ENCODE measurements at places on chromosomes 6 and 20.

- DNase-seq: no peak
Observed at GRCh38 chr20:61802721-61803311, 262.9 kb downstream of the TAF4 start.

GRCh38 chr20:57781901-57782300 lies 72.1 kb upstream of the PMEPA1 start:
- DNase-seq: no peak

DNA sequence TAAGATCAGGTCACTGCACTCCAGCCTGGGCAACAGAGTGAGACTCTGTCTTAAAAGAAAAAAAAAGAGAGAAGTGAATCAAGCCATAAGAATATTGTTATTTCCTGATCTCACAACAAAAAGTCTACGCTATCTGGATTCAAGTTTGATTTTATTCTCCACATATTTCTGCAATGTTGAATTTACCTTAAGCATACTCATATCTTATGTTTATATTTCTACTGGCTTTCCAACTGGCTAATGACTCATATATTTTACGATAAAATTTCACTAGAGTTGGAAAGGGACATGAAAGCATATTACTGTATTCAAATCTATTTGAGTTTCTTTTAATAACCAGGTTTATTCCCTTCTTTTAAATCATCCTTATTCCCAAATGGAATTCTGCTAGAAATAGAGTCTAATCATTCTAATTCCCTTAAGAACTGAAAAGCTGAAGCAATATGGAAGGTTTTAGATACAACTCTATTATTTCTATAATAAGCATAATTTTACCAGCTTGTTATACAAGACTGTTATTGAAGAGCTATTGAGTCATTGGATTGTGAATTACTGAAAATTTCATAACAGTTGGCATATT lies 276.9 kb upstream of the HS3ST5 start:
- no peak for DNase-seq

DNA sequence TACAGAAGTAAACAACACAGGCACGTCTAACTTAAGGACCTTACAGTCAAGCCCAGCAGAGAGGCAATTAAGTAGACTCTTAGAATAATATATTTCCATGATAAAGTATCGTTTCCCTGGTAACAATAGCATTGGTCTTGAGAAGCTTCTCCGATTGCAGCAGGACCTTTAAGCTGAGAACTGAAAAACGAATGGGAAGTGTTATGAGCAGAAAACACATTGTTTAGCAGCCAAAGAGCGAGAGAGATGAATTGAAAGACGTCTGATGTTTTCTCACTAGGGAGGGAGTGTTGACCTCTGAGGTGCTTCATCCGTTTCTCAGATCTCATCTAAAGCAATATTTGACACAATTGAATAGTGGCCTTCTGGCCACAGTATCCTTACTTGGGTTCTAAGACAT lies 855 bp downstream of the BYSL start:
- no peak for DNase-seq

DNA sequence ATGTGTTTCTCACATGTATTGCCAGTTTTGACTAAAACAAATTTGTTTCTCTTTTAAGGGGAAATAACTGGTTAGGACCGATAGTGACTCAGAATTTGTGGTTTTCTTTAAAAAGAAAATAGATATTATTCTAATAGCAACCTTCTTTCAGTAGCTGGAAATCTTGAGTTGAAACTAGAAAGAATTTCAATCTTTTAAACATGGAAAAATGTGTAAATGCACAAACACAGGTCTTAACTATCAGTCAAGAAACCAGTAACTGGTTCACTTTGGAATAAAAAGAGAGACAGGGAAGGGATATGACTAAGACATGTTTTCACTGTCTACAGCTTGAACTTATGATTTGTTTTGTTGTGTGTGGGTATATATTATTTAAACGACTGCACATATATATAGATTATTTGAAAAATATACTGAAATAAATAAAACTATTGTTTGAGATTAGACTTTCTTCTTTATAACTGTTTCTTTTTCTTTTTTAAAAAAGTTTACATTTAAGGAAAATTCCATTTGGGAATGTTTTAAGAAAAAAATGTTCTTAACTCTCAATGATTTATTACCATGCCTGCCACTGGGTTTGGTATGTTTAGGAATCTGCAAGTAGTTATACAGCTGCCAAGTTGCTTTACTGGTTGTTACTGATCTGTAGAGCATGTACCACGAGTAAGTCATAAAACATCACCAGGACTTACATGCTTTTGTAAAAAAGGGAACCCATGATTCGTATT lies 753.3 kb upstream of the MARCKS start:
- no peak for DNase-seq

DNA sequence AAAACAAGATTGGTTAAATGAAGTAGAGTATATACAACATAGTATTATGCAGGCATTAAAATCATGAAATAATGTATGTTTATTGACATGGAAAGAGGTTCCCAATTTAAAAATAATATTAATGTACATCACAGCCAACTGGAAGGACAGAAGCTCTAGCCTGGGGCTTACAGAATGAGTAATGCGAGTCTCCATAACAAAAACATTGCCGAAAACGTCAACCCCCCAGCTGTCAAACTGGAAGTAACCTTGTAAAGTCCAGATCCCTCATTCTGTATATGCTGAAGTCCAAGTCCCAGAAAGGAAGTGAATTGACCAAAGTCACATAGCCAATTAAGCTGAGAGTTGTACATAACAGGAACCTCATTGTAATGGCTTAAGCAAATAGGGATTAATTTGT lies 128.7 kb upstream of the ECI2 start:
- DNase-seq: no peak

DNA sequence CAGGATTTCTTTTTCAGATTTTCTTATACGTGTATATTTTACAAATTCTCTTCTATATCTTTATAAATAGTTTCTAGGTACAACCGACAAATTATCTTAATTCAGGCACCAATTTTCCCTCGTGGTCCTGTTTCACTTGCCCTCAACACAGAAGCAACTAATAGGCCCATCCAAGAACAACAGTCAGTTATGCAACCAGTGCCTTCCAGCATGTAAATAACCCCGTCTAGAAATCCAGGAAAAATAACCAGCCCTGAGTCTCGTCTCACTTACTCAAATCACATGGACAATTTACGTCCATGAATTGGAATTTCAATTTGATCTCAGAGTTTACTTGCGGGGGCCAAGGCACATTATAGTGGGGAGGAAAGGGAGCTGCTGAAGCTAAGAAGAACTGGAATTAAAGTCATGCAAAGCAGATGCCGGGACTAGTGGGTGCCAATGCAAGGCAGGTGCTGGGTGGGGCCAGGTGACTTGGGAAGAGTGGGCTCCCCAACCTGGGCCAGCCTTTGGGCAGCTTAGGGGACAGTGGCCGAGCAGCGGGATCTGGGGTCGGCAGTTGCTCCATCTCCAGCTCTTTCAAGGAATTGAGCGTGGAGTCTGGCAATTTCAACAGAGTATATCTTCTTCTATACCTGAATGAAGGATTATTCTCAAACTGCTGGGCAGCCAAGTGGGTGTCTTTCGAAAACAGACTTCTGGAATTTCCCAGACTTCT lies 121.7 kb downstream of the EDN3 start:
- DNase-seq: no peak

- no peak for DNase-seq
Observed at GRCh38 chr6:15439410-15440025, 193.6 kb downstream of the JARID2 start.
